ENCODE measurements at places on chromosomes 6 and 20.

GRCh38 chr20:59804347-59804746, 129.1 kb downstream of the SYCP2 start:
- DNase-seq: no peak

- DNase-seq: no peak
Measured at GRCh38 chr6:123629258-123629941, 7.3 kb downstream of the TRDN start.

DNA sequence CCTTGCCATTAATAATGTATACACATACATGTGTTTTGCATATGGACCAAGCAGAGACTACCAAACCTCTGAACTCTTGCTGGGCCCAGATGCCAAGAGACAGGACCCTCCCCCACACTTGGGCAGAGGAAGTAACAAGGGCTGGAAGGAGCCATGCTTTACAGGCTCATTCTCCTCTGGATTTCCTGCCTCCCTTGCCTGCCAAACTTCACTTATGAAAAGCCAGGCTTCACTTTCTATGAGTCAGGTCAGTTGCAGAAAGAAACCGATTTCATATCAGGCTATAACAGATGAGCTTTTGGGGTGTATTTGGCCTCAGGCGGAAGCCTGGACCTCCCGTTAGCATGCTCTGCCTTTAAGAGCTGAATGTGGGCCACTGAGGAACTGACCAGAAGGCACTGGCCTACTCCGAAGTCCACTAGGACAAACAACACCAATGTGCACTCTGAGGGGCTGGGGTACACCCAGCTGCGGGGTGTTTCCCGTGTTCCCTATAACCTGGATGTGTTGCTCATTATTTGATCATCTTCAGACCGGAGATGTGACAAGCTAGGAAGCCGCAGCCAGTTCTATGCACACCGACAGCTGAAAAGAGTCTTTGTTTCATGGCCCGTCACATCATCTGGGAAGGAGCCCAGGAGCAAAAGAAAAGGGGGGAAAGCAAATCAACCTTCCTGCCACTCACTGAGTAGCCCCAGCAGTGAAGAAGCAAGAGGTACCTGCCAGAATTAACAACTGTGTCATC, 28.5 kb downstream of the HAO1 start:
- DNase-seq: no peak

- no peak for DNase-seq
Measured at GRCh38 chr20:33709398-33709797, 10.7 kb downstream of the PXMP4 start.

GRCh38 chr20:53883098-53883911, 187.1 kb downstream of the BCAS1 start:
- no peak for DNase-seq

DNA sequence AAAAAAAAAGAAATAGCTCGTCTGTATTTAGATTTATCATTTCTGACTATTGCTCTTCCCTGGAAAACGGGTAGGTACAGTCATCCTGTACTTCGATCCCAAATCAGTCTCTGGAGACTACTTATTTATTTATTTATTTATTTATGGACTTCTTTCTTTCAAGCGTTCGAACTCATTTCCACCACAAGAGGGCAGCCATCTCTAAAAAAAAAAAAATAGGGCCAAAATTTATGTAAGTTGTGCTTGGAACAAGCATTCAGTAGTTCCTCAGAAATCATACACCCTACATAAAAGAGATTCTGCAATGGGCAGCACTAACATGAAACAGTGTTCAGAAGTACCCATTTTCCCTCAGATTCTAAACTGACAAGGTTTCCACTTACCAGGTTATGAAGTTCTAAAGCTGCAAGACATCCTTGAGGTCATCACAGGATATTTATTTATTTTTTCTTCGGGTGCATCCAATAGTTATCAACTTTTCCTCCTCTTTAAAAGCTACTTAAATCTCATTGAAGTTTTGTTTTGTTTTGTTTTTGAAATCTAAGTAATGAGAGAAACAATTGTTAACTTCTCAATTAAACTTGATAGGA, 1.9 kb upstream of the BMP2 start:
- no peak for DNase-seq

GRCh38 chr6:121826156-121826810, 390.8 kb downstream of the GJA1 start:
- DNase-seq: no peak

- no peak for DNase-seq
Measured at GRCh38 chr6:34249469-34250261, 859 bp upstream of the SMIM29 start.

DNA sequence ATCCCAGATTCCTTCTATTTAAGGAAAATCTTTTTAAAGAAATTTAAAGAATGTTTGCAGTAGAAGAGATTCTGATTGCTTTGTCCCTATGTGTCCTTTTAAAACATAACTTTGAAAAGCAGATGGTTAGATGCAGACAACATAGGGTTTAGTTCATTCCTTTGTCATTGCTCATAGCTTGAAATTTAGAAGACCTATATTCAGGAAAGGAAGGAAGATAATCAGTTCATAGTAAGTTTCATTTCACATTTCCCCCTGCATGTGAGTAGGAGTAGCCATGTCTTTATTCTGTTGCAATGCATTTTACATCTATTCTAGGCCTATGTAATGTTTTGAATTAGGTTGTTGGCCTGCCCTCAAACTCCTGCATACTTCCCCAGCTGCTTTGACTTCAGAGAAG, 197.9 kb upstream of the GRIK2 start:
- no peak for DNase-seq

DNA sequence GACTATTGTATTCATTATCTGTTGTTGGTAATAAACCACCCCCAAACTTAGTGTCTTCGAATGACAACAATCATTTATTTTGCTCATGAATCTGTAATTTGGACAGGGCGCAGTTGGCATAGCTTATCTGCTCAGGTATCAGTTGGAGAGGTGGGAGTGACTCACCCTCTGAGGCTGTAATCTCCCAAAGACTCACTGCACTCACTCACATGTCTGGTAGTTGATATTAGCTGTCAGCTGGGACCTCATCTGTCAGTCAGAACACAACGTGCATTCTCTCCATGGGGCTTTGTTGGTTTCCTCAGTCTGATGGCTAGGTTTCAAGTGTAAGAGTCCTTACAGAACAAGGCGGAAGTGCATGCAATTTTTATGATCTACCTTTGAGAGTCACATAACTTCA, 219.0 kb upstream of the PRND start:
- DNase-seq: no peak

DNA sequence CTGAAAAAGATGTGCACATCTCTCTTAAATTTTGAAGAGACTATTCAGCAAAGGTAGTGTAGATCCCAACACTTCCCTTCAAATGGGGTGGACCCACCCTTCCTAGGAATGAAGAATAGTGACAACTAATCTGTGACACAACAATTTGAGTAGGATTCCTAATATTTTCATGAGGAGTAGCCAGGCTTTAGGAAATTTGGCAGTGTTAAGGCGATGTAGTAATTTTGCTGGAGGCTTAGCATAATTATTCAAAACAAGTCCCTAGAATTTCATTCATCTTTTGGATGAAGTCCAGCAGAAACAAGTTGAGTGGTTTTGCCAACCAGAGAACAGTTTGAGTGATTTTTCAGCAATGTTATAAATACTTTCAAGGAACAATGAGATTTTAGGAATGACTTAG, 52.4 kb downstream of the ELOVL4 start:
- no peak for DNase-seq

GRCh38 chr6:119463081-119463626, 113.6 kb upstream of the MAN1A1 start:
- DNase-seq: no peak

GRCh38 chr6:137884149-137884909, 17.3 kb downstream of the TNFAIP3 start:
- DNase-seq: no peak

DNA sequence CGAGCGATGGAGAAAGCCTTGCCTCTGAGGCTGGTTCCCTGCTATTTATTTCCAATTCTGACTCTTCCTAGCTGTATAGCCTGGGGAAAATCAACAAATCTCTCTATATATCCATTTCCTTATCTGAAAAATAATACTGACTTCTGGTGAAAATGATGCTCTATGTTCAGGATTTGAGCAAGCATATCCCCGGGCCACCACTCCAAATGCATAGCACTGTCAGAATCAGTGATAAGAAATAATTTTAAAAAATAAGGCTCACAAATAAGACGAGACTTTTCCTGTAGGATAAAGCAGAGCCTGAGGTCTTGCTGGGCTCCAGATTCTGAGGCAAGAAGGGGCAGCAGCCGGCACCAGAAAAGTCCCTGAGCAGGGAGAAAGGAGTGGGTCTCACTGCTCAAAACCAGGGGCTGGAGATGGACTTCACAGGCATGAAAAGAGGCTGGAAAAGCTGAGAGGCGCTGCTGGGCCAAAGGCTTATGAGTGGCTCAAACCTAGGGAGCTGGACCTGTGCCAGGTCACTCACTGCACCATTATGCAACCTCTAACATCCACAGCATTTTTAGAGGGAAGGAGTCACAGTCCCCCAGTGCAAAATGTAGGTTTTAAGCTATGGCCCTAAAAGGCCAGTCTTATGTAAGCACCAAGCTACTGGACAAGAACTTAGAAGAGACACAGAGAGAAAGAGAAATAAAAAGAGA, 48.1 kb upstream of the SLC17A4 start:
- no peak for DNase-seq

- DNase-seq: no peak
Measured at GRCh38 chr20:59628171-59628570, 23.8 kb downstream of the PHACTR3 start.

DNA sequence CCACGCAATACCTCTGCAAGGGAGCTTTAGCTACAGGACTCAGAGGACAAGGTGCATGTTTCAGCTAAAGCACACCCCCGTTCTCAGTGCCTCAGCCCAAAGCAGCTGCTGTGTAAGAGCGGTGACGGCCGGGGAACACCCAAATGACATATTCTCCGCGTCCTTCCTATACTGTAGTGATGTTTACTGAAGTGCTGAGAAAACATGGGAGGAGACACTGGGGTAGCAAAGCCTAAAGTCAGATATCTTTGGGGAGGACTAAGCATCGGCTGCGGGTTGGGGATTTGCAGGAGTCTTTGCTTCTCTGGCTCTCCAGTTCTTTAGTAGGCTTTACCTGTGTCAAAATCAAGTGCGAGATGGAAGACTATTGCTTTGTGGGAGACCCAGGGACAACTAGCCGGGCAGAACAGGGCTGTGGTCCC, 1.7 kb downstream of the SLC22A23 start:
- no peak for DNase-seq
